AG08396 (cell line): ENCODE measurements at places on chromosomes 12 and 14.

GRCh38 chr14:105366386-105367074, 31.8 kb upstream of the TEX22 start:
- DNase-seq = no peak

- DNase-seq = no peak
Measured at GRCh38 chr12:89092297-89092696, 260.0 kb downstream of the DUSP6 start.

GRCh38 chr14:99230208-99231151, 41.5 kb downstream of the BCL11B start:
- DNase-seq = no peak

DNA sequence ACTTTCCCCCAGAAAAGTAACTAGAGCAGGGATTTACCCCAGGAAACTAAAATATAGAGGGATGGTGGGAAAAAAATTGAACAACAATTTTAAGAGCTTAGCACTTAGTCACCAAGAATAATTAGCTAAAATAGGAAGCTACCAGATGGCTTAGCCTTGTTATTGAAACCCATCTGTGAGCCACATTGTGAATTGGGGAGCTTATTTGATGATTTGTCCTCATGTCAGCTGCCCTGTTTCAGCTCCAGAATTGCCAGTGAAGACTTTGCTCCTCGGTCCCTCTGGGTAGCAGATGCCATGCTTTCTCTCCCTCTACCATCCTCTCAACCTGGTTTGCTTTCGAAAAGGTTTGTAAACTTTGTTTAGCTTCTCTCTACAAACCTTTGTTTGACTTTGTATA, 67.7 kb upstream of the PTHLH start:
- DNase-seq = no peak

DNA sequence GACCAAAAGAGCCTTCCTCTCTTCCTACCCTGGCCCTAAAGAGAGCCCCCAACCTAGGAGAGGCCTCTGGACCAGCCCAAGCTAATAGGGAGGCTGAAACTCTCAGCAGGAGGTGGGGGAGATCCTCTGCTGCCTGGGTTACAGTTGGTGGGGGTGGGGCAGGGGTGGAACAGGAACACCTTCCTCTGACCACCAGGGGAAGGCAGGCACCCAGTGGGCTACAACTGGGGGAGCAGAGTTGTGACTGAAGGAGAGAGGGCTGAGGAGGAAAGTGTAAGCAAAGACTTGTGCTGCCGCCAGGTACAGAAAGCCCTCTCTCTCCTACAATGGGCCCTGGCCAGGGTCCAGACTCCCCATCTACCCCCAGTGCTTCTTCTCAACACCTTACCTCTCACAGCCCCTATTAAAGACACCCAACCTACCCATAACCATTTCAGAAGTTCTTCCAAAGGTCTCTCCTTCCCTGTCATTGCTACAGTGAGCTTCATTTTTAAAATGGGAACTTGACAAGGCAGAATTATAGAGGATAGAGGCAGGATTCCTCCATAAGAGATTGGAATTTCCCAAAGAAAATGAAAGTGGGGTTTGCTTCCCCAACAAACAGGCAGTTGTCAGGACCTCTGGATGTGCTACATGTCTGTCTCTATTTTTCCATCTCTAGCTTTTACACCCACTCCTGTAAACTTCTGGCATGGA, 1.4 kb downstream of the MYO1A start:
- no peak for DNase-seq

- DNase-seq = peak; percentile 45
Measured at GRCh38 chr12:12265571-12266388, 1.1 kb downstream of the LRP6 start.

GRCh38 chr12:27868139-27868538, 88.1 kb upstream of the MANSC4 start:
- DNase-seq = no peak

GRCh38 chr12:122022393-122023338, 982 bp downstream of the BCL7A start:
- DNase-seq = peak; percentile 69

DNA sequence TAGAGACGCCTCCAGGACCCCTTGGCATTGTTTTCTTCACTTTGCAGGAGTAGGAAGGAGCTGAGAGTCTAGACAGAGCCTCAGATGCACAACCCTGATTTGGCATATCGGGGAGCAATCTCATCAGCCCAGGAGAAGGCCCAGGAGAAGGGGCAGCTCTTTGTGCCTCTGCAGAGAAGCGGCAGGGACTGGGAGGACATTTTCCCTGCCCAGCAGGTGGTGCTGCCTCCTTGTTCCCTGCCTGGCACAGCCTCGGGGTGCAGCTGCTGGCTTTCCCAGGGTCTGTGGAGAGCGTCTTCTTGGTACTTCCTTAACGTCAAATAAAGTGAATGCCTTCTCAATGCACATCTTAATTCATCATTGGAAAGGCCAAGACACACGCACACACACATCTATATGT, 419.5 kb downstream of the TMEM121 start:
- DNase-seq = no peak

- DNase-seq = peak; percentile 36
Measured at GRCh38 chr14:36952689-36953088, 219.7 kb downstream of the SLC25A21 start.
